ENCODE measurements at places on chromosomes 1 and 21.

DNA sequence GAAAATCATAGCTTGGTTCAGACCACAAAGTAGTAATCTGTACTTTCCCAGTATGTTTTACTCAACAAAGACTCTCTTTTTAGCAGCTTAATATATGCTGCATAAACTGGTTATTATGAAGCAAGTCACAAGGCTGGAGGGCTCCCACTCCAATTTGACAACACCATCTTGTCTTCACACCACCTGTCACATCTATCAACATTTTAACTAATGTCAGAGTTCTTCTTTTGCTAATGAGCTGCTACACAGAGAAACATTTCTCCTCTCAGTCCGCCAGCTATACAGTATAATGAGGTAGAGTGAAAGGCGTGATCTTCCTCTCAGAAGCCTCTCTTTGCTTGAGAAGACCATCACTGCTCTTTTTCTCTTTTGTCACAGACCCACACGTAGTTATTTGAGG lies 230.1 kb downstream of the BARHL2 start:
- no peak for DNase-seq

DNA sequence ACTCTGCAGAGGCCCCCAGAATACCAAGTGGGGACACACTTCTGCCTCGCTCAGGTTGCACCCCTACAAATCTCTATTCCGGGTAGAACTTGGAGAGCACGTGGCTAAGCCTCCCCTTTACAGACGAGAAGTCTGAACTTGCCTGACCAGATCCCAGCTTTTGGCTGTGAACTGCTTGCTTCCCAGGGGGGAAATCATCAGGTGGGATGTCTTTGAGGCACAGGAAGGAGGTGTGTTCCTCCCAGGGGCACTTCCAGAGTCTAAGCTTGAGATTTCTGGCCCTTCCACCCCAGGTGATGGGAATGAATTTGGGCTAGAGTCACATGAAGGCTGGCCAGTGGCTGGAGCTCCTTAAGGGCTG lies 1.3 kb upstream of the S100A3 start:
- no peak for DNase-seq

DNA sequence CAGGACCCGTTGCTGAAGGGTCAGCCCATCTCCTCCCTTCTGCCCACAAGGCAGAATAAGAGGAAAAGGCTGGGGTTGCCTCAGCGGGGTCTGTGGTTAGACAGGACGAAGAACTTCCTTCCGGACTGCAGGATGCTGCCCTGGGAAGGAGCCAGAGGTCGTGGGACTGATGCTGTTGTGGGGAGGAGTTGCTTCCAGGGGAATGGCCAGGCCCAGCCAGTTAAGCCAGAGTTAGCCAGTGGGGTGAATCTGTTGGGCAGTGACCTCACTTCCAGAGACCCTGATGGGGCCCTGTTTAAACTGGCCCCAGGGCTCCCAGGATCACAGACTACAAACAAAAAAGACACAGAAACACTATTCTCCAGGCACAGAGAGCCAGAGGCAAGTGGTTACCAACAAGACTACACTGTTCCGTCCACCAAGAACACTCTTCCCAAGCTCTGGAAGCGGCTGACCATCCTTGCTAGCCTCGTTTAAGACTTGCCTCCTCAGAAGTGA lies 13.0 kb downstream of the FAM229A start:
- no peak for DNase-seq

- no peak for DNase-seq
Measured at GRCh38 chr1:74467786-74468377, 44.5 kb downstream of the LRRC53 start.

DNA sequence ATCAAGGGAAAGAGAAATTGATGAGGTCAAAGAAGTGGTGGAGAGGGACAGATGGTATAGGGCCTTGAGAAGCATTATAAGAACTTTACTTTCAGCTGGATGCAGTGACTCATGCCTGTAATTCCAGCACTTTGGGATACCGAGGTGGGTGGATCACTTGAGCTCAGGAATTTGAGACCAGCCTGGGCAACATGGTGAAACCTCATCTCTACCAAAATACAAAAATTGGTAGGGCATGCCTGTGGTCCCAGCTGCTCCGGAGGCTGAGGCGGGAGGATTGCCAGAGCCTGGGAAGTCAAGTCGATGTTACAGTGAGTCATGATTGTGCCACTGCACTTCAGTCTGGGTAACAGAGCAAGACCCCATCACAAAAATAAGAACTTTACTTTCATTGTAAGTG lies 5.7 kb downstream of the TMEM50A start:
- no peak for DNase-seq
